Spleen (tissue), 13 donors: ENCODE measurements at places on chromosomes 16 and 17.

- peak; percentile 54 for DNase-seq
Observed at GRCh38 chr17:17500999-17501605, 4.9 kb upstream of the RASD1 start.

- no peak for DNase-seq
Observed at GRCh38 chr17:73770115-73770848, 126.0 kb upstream of the SDK2 start.

DNA sequence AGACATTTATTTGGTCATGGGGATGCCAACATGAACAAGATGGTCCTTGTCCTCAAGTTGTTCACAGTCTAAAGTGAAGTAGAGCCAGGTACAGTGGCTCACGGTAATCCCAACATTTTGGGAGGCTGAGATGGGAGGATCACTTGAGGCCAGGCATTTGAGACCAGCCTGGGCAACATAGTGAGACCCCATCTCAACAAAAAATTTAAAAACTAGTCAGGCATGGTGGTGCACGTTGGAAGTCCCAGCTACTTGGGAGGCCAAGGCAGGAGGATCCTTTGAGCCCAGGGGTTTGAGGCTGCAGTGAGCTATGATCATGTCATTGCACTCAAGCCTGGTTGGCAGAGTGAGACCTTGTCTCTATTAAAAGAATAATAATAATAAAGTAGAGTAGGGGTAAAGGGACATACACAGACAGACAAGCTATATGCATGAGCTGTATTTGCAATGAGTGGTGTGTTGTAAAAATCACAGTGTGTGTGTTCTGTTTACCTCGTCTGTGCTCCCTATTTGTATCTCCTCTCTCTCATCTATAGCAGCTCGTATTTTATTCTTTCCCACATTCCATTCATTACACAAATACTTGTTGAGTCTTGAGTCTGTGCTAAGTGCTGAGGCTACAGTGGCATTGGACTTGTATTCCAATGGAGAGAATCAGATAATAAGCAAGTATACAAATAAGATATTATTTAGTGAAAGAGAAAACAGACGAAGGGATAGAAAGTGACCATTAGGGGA, 73.9 kb upstream of the DHX40 start:
- no peak for DNase-seq

- no peak for DNase-seq
Observed at GRCh38 chr16:27287887-27288286, 19.3 kb upstream of the NSMCE1 start.

DNA sequence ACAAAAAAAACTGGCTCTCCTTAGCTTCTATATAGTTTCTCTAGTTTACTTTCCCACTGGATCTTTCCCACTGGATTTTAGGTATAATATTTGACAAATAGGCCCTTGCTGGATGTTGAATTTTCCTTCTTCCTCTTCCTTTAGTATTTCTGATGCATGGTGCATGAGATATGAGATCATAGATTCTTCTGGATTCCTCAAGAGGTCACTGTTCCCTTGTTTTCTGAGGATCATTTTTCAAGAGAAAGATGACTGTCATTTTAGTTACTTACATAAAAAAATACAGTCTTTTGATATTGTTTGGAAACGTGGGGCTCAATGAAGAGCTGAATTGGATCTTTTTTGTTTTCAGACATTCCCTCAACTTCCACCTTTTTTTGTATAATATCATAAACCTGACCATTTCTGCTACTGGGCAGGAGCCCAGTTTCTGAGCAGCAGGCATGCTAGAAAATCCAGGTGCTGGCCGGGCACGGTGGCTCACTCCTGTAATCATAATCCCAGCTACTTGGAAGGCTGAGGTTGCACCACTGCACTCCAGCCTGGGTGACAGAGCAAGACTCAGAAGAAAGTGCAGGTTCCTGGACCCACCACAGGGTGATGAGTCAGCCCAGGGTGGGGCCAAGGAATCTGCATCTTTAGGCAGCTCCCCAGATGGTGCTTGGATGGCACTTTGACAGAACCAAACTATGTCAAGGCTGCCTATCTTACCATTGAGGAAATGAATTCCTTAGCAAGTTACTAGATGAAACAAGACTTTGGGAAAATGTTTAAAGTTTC, 70.3 kb downstream of the SDR42E1 start:
- no peak for DNase-seq

GRCh38 chr16:46727630-46728029, 20.5 kb downstream of the MYLK3 start:
- DNase-seq, result peak; percentile 43
